Right cardiac atrium (tissue), 5 donors: ENCODE measurements at places on chromosomes 5 and 9. TPM values are rescaled to one million over a fixed set of nuclear protein-coding genes. Genes with fewer than 3 reads are reported as not detected.
A peak's percentile ranks its signal among the peaks of the same experiment; 100 is the strongest.

- no peak for DNase-seq
These were observed 36.8 kb upstream of the SHOC1 start for GRCh38 chr9:111831371-111832108.

GRCh38 chr5:2299388-2300220, 416.9 kb upstream of the IRX4 start:
- no peak for DNase-seq

DNA sequence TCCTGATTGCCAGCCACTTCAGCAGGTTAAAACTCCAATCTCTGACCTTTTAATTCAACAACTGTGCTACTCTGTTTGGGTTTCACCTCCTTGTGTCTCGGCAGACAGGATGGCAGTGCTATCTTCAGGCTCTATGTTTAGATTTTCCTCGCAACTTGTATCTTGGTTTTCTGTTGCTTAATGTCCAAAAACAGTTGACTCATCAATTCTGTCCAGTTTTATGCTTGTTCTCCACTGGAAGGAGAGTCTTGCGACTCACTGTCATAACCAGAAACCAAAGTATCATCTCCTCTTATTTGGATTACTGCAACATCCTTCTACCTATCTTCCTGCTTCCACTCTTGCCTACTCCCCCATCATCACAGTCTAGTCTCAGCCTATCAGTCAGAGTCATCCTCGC, 130.9 kb upstream of the ADAMTS16 start:
- DNase-seq: no peak

DNA sequence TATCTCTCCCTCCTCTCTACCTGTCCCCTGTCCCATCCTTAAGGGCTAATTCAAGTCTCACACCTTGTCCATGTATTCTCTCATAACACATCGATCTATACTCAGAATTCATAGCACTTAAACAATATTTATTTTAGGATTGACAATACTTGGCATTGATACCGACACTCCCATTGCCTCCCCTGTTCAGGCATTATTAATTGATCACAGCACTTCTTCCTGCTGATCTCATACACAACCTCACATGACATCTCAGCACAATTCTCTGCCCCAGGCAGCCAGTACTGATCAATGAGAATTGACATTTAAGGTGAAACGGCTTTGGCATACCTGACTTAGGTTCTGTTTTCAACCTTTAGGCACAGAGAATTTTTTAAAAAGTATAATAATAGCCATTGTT, 582.4 kb upstream of the BRINP1 start:
- DNase-seq: no peak

GRCh38 chr5:36389245-36389644, 87.5 kb upstream of the RANBP3L start:
- no peak for DNase-seq

DNA sequence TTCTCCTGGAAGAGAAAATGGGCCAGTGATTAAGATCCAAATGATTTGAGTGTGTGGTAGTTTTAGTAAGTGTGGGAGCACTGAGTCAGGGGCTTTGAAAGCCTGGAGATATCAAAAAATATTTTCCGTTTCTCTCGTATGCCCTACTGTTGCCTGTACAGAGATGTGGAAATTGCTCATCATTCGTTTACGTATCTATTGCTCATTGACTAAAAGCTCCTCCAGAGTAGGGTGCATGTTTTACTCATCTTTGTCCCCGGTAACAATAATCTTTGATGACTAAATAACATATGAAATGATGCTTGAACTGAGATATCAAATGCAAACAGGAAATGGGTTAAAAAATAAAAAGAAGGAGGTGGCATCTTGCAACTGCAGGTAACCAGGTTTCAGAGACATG, 114.2 kb upstream of the FST start:
- no peak for DNase-seq

GRCh38 chr9:27206041-27206440, 90.9 kb downstream of the EQTN start:
- no peak for DNase-seq

DNA sequence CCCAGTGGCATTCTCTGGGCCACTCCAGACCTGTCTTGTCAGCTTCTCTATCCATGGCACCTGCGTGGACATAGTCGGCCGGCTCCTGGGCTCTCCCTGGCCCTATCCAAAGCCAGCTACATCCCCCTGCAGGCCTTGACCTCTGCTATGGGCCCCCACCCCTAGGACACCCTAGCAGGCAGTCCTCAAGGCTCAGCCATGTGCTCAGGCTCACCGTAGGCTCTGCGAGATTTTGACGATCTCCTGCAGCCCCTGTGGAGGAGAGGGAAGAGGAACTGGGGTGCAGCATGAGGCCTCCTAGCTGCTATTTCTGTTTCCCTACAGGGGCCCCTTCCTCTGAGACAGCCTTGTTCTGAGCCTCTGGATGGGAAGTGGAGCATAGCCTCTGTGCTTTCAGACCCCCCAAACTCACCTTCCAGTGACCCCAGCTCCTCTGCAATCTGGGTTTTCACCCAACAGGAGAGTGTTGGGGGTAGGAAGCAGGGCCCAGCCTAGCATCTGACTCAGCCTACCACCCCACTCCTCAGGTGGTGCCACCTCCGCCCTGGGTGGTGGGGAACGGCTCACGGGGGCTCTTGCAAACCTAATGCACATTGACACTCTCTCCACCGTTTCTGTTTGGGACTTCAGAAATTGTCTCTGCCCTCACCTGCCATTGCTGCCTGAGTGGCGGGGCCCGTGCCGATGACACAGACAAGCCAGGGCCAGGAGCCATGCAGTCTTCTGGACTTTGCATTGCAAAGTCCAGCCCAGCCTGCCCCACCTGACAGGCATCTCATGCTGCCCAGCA, 36.7 kb downstream of the HRH2 start:
- peak; percentile 27 for DNase-seq

The IFNA2 gene
- polyA plus RNA-seq: not detected

DNA sequence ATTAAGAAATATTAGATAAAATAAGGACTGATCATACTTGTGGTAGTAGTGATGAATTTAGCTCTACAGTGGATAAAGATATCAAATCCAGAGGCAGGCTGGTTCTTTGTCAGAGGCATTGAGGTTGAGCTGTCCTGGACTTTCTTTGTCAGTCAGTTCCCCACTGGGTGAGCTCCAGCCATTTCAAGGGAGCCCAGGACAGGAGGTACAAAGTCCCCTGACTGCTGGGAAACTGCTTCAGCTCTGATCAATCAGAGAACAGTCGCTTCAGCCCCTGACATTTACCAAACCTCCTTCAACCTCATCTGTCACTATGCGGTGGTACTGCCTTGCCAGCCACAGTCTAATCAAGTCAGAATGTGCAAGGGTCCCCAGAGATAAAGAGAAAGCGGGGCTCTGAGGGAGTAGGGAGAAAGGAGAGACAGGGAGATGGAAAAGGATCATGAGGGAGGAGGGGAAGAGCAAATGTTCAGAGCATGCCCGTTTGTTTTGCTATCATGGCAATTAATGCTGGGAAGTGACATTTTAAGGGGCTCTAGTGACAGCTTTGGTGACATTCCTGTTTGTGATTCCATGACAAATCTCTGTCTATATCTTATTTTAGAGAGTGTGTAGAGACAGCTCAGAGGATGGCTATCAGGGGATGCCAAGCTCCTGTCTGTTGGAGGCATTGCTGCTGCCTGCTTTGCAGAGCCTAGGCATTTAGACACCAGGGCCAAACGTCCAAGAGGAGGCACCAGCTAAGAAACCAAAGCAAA, 223.2 kb downstream of the ASTN2 start:
- no peak for DNase-seq

The MLANA gene
- not detected for polyA plus RNA-seq

The OTP gene
- not detected for polyA plus RNA-seq

The SLC6A19 gene
- polyA plus RNA-seq: not detected

DNA sequence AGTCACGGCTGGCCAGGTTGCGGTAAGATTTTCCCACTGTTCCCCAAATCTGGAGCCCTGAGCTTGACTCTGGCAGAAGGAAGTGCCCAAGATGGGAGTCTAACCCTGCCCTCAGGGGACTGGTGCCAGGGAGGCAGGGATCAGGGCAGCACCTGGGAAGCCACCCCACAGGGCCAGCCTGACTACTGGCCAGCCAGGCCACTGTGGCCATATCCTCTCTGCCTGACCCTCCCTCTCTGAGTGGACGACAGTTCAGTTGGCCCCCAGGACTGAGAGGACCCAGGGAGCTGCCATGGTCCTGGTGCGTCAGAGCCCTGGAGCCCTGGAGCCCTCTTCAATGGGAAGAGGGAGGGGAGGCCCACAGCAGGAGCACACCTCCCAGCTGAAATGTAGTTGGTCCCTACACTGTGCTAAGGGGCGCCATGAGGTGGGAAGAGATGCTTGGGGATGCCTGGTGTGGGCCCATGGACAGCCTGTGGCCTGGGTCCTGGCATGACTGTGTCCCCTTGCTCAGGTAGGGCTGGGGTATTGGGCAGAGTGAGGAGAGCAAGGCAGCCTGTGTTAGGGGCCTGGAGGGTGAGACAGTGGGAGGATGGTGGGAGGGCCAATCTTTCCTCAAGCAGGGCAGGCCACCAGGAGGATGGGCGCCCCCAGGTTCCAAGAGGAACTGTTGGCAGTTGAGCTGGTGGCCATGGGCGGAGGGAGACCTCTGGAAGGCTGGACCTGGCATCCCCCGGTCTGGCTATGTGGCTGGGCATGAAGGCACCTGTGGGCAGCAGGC, 81.1 kb downstream of the PHF2 start:
- peak; percentile 2 for DNase-seq

GRCh38 chr5:65927503-65928321, 1.3 kb downstream of the ERBIN start:
- DNase-seq: no peak

The FAT2 gene
- polyA plus RNA-seq: under 0.01 TPM

GRCh38 chr9:2957656-2958200, 113.8 kb upstream of the PUM3 start:
- DNase-seq: no peak

DNA sequence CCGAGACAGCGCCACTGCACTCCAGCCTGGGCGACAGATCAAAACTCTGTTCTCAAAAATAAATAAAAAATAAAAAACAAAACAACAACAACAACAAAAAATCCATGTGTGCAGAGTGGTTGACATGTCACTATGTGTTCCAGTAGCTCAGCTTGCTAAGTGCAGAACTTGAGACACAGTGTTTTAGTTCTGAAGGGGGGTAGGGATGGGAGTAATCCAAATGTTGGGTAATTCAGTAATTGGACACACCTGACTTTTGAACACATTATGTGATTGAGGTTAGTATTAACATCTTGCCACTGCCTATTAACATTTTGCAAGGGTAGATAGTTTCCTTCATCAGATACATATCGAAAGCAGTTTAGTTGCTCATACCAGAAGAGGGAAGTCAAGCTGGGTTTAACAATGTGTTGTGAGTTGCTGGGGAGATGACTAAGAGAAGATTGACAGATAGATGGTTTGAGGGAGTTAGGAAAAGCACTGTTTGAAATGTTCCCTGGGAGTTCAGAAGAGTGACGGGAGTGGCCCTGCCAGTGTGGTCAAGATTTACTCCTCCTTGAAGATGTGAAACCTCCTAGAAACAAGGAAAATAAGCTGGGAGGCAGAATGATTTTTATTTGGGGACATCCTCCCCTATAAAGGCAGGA, 928 bp downstream of the HACD4 start:
- no peak for DNase-seq

DNA sequence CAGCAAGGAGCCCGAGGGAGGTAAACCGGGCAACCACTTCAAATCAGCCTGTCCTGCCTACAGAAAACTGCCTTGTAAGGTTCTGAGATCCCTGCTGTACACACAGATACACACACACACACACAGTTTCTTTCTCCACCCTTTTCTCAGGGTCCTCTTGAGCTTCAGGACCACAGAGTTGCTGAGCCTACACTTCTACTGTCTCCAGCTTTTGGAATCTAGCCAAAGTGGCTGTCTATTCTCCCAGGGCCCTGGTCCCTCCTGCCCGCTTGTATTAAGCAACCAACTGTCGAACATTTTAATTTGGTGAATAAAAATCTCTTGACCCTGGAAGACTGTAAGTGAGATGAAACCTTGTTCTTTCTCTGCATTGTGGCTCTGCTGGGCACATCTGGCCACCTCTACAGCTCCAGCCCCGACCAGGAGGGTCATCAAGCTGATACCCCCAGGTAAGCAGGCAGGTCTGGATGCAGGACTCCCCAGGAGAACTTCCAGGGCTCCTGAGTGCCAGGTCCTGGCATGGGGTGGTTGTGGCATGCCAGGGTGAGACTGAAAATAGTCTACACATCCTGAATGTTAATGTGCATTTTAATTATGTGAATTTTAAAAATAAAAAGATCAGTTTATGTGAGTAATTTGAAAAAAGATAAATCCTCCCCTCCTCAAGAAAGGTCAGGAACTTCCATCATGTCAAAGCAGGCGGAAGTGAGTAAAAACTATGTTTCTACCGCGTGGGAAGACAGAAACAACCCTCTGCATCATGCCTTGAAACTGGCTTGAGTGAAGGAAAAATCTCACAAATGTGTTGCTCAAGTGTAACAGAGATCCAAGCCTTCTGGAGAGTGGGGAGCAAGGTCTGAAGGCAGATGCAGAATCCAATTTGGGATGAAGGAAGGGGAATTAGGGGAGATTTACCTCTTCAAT, 15.0 kb upstream of the S1PR3 start:
- DNase-seq: no peak

- no peak for DNase-seq
These were observed 363.3 kb upstream of the GRIN3A start for GRCh38 chr9:102101723-102102122.

DNA sequence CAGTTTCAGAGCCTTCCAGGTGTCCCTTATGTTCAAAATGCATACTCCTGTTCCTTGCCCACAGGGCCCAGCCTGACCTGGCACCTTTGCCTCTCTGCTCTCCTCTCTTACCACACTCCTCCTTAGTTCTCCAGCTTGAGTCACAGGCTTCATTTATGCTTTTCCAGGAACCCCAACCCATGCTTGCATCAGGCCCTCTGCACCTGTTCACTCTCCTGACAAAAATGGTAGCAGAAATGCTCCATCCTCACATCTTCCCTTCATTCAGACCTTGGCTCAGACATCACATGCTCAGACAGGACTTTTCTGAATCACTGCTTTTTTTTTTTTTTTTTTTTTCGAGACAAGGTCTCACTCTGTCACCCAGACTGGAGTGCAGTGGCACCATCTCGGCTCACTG, 15.1 kb upstream of the RNF145 start:
- no peak for DNase-seq

DNA sequence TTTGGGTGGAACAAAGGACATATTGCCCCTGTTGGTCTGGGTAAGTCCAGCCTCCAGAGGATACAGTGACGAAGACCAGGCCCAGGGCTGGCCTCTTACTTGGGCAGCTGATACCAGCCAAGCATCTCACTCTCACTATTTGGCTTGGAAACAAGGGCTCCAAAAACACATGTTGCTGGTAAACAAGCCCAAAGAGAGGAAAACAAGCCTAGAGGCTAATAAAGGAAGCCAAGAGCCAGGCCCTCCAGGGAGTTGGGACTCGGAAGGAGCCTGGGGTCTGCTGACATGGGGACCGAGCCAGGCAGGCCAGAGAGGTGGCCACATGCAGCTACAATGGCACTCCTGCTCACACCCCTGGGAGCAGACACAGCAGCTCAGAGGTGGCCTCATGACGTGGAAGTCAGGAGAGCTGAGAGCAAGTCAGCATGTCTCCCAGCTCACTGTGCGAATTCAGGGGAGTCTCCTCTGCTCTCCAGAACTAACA, 5.7 kb downstream of the SPARC start:
- no peak for DNase-seq

The LSM11 gene
- polyA plus RNA-seq: 0.84 TPM

The TLX3 gene
- polyA plus RNA-seq: not detected

The MYMK gene
- polyA plus RNA-seq: not detected

GRCh38 chr5:43065387-43065947, 25.3 kb upstream of the ANXA2R start:
- DNase-seq: no peak

- DNase-seq: no peak
These were observed 5.9 kb upstream of the CFAP90 start for GRCh38 chr5:7856855-7857254.
